ENCODE measurements at places on chromosomes 16 and 17.

- no peak for DNase-seq
Measured at GRCh38 chr16:30377050-30377811, 2.6 kb downstream of the MYL11 start.

DNA sequence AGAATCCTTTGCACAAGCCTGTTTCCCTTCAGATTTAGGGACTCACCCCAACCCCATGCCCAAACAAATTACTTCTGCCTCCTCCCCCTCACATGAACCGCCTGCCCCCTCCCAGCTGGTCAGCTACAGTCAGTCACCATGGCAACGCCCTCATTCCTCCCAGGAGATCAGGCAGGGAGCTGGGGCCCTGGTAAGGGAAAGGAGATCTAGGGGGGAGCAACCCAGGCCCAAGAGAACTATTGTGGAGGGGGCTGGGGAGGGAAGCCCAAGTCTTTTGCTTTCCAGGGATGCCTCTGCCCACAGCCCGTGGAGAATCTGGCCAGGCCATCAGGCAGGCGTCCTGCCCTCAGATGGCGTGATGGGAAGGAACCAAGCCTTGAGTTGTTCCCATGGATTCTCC is 2.8 kb downstream of the FAM171A2 start:
- DNase-seq = no peak

DNA sequence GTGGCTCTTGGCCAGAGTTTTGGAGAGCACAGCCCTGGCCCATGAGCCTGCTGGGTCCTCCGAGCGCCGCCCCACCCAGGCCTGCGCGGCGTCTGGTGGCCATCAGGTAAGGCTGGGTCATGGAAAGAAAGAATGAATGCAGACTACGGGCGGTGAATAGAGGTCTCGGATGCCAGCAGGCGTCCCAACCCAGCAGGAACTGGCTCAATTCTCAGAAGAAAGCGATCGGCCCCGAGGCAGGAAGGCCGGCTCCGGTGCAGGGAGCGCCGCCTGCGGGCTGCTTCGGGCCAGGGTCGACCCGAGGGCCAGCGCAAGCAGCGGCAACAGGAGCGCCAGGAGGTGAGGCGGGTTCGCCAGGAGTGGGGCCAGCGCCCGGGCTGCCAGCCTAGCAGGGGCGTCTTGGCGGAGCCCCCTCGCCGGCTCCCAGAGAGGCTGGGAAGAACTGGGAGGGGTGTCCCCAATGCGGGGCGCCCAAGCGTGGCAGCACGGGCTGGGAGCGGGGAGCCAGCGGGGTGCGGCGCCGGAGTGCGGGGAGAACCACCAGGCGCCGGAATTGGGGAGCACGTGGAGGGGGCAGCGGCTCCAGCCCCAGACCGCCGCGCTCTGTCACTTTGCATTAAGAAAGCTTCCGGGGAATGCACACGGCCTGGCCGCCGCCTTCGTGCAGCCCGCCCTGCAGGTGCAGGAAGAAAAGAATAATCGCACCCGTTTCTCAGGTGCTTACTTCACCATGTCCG is 7.1 kb upstream of the TMC5 start:
- no peak for DNase-seq

- DNase-seq = peak; percentile 66
Measured at GRCh38 chr17:45311760-45312476, 4.9 kb downstream of the MAP3K14 start.

DNA sequence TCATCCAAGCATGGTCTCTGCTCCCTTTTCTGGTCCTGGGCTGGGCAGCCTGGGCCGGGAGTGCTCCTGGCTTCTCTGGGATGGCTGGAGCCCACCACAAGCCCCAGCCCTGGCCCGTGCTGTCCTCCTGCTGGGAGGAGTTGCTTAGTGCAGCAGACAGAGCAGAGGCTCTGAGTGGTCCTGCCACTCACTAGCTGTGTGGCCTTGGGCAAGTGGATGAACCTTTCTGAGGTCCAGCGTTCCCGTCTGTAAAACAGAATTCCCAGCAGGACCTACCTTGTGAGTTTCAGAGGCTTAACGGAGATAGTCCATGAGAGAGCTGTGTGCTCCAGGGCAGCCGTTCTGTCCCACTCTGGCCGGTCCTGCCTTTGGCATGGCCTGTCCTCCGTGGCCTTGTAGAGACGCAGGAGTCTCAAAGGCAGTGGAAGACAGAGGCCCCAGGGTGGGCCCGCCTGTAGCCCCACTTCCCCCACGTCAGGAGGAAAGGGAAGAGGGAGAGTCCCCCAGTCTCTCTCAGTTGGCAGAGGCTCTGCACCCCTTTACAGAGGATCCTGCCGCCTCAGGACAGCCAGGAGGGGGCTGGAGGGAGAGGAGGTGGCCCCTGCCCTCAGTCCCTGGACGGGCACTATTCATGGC is 7.8 kb downstream of the MYO15B start:
- DNase-seq = no peak

DNA sequence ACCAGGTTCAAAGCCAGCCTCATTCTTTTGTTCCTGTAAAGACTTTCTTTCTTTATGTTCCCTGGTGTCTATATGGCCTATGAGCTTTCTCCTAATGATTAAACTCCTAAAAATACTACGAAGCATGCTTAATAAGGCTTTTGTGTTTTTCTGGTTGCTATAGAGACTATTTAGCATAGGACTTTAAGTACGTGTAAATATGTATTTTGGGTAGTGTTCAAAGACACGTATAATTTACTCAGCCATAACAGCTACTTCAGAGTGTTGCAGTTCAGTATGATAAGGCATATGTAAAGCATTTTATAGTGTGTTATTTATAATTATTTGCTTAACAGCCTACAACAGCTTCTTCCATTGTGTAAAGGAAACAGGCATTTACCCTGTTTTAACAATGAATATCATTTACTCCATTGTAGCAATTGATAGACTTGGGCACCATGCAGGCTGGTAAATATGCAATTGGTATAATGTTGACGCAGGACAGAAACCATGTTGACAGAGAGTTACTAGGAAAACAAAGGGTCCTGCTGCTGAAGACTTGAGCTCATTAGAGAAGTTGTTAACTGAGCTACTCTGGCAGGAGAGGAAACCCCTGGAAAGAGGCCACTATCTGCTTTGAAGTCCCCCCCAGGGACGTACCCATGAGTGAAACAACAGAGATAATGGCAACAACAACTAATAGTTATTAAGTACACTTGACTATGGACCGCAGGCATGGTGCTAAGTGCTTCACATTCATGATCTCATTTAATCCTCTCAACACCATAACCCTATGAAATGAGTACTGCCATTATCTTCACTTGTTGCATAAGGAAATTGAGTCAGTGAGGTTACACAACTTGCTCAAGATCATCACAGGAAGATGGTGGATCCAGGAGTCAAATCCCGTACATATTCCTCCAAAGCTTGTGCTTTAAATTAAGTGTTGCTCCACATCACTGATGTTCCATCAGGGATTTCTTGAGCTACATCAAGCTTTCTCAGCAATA is 342.2 kb upstream of the DYNLRB2 start:
- DNase-seq = no peak

DNA sequence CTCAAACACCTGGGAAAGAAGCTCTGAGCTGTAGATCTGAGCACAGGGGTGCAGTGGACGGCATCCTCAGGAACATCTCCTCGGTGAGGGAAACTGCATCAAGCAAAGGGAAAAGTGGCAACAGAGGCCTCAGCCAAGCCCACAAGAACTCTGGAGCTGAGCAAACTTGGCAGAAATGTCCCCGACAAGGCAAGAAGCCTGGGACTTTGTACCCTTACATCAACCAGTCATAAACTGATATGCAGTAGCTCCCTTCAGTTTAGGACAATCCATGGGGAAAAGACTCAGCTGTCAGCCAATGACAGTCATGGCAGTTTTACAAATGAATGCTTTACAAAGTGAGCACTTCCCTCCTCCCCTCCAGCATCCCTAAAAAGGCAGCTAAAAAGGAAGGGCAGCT is 210.0 kb upstream of the DYNLRB2 start:
- DNase-seq = no peak

- DNase-seq = no peak
Measured at GRCh38 chr16:9484426-9484825, 393.0 kb downstream of the HAPSTR1 start.

GRCh38 chr17:61490540-61490975 is 38.3 kb downstream of the TBX4 start:
- no peak for DNase-seq

DNA sequence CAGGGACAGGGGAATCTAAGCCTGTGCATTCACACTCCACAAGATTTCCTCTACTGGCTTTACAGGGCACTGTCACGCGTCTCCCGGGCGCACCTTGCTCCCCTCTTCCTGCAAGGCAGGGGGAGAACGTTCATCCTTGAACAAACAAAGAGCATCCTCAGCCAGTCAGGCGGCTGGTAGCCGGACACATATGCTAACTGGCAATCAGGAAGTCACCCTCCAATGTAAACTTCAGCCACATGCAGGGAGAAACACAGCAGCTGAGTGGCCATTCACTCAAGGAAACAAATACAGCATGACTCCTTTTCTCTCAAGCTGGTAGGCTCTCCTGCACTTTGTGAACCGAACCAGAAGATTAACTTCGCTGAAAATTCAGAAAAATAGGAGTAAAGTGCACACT is 10.8 kb upstream of the HSBP1 start:
- no peak for DNase-seq

DNA sequence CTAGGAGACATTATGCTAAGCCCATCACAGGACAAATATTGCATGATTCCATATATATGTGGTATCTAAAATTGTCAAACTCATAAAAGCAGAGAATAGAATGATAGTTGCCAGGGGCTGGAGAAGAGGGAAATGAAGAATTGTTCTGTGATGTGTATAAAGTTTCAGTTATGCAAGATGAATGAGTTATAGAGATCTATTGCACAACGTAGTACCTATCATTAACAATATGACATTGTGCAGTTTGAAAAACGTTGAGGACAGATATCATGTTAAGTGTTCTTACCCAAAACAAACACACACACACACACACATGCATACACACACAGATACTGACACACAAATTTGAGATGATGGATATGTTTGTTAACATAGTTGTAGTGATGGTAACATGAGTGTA is 871.6 kb upstream of the GOT2 start:
- DNase-seq = no peak

GRCh38 chr17:50206604-50207293 is 5.3 kb upstream of the COL1A1 start:
- no peak for DNase-seq

GRCh38 chr17:79019632-79020584 is 4.1 kb upstream of the C1QTNF1 start:
- DNase-seq = no peak

- DNase-seq = no peak
Measured at GRCh38 chr17:41725134-41725533, 9.3 kb downstream of the HAP1 start.

DNA sequence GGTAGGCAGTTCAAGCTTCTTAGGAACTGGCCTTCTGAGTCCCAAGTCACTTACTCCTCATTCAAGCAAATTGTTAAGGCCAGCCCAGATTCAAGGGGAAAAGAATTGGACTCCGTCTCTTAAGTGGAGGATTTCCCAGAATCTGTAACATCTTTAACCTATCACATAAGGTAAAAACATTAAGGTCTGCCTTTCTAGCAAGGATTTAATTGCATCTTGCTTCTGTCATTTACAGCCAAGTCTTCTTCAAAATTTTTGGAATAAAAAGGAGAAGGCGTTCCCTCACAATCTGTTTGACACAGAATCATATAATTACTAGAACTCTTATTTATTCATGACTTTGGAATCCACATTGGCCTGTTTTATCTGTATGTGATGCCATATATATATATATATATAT is 56.5 kb upstream of the ADORA2B start:
- DNase-seq = no peak

DNA sequence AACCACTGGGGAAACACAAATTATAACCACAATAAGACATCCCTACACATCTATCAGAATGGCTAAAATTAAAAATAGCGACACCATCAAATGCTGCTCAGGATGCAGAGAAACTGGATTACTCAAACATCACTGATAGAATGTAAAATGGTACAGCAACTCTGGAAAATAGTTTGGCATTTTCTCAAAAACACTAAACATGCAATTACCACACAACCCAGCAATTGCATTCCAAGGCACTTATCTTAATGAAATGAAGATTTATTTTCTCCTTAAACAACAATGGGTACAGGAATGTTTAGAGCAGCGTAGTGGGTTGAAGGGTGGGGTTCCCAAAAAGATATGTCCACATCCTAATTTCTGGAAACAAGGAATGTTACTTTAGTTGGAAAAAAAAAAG is 309.0 kb upstream of the PMFBP1 start:
- no peak for DNase-seq

DNA sequence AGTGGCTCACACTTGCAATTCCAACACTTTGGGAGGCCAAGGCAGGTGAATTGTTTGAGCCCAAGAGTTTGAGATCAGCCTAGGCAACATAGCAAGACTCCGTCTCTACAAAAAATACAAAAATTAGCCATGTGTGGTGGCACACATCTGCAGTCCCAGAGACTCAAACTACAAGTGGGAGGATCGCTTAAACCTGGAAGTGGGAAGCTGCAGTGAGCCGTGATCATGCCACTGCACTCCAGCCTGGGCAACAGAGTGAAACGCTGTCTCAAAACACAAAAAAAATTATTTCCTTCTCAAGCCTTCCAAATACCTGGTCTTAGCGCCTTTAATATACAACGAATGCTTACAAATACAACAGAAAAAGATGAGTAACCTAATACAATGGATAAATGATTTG is 19.7 kb upstream of the CBX2 start:
- DNase-seq = no peak

DNA sequence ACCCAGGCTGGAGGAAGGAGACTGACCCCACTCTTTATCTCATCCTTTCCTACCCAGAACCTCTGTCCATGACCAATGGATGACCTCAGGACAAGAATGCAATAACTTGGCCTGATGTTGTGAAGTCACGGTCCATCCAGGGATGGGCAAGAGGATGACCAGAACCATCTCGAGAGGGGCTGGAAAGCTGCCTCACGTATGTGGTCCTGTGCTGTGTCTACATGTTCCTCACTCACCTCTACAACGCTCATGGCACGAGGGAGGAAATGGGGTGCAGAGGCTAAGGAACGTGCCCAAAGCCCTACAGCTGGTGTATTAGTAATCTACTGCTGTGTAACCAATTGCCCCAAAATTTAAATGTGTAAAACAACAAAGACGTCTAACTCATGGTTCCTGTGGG is 7.3 kb upstream of the KCTD5 start:
- DNase-seq = no peak

DNA sequence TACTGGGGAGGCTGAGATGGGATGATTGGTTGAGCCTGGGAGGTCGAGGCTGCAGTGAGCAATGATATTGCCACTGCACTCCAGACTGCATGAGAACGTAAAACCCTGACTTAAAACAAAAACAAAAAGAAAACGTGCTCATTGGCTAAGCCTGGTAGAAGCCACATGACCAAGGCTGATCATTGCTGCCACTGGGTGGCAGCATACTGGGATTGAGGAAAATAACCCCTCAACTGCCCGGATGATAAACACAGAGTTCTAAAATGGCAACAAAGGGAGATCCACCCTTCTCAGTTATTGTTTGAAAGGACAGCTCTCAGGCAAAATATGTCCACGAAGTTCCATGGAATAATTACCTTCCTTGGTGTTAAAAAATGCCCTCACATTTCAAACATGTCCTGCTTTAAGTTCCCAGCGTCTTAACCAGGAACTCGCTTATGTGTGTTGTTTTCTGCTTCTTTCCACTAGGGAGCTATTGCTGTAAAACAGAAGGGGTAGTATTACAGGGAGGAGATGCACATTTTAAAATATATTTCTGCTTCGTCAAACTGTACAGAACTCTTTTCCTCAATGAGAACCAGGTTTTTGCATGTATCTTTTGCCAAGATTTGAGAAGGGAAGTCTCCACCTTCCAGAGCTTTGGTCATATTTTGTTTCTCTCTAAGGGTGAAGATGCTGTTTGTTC is 675.3 kb downstream of the MAF start:
- DNase-seq = no peak

Measured in stimulated activated CD8-positive, alpha-beta memory T cell treated with anti-CD3 and anti-CD28 coated beads, Interleukin-4, amount 100 ng/mL, for 1 hour (primary cell).